ENCODE measurements at places on chromosomes 1 and 21. TPM values are rescaled to one million over a fixed set of nuclear protein-coding genes. Genes with fewer than 3 reads are reported as not detected.

GRCh38 chr1:61380561-61380960, 298.2 kb downstream of the NFIA start:
- no peaks in the 10 kb centered on the region for H3K4me1 ChIP-seq
- H3K27me3 ChIP-seq, result no peaks in the 10 kb centered on the region
- DNase-seq, result no peak
- H3K4me3 ChIP-seq, result no peak overlapping the region
- H3K27ac ChIP-seq, result no peak overlapping the region

MRPL39 gene
- total RNA-seq, result 35.7 TPM

GRCh38 chr1:225999227-225999911, at the start of gene SDE2:
Gene SDE2 (minus strand): TSS chr1:225999343. CDS start chr1:225999312, 31 bp downstream.
- peaks cover 7% of the 10 kb centered on the region for H3K36me3 ChIP-seq
- H3K27me3 ChIP-seq, result no peaks in the 10 kb centered on the region
- H3K27ac ChIP-seq, result peak within 1 kb of the TSS; percentile 98
- peak within 1 kb of the TSS; percentile 77 for H3K4me3 ChIP-seq
- DNase-seq, result peak; percentile 99

SPATA1 gene
- 1.5 TPM for total RNA-seq

C1orf87 gene
- not detected for total RNA-seq

MAPKAPK2 gene
- total RNA-seq, result 158 TPM

DNA sequence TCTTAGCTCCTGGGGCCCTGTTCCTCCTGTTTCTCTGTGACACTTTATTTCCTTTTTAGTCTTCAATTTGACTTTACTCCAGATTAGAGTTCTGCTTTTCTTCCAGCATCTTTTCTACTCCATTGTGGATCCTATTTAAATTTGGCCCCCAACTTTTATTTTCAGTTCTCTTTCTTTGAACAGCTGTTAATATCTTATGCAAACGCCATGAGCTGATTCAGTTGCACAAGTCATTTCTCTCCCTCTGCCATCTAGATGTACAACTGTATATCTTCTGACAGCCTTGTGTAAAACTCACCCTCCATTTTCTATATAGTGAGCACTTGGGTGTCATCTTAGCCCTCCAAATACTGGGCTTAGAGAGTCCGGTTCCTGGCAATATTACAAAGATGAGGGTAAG, 42.2 kb downstream of the SPATA17 start:
- H3K27me3 ChIP-seq, result no peaks in the 10 kb centered on the region
- no peaks in the 10 kb centered on the region for H3K36me3 ChIP-seq
- DNase-seq, result no peak
- H3K4me3 ChIP-seq, result no peak overlapping the region
- H3K27ac ChIP-seq, result no peak overlapping the region
- no peaks in the 10 kb centered on the region for H3K4me1 ChIP-seq

OR2L13 gene
- not detected for total RNA-seq

DNA sequence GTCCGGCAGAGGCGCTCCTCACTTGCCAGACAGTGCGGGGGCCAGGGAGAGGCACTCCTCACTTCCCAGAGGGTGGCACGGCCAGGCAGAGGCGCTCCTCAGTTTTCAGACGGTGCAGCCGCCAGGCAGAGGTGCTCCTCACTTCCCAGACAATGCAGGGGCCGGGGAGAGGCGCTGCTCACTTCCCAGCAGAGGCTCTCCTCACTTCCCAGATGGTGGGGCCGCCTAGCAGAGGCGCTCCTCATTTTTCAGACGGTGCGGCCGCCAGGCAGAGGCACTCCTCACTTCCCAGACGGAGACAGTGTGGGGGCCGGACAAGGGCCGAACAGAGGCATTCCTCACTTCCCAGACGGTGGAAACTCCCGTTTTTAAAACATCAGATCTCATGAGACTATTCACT, 238.4 kb upstream of the CACYBP start:
- H3K27ac ChIP-seq, result no peak overlapping the region
- no peak for DNase-seq
- H3K27me3 ChIP-seq, result no peaks in the 10 kb centered on the region
- H3K4me1 ChIP-seq, result no peaks in the 10 kb centered on the region
- H3K4me3 ChIP-seq, result no peak overlapping the region

DNA sequence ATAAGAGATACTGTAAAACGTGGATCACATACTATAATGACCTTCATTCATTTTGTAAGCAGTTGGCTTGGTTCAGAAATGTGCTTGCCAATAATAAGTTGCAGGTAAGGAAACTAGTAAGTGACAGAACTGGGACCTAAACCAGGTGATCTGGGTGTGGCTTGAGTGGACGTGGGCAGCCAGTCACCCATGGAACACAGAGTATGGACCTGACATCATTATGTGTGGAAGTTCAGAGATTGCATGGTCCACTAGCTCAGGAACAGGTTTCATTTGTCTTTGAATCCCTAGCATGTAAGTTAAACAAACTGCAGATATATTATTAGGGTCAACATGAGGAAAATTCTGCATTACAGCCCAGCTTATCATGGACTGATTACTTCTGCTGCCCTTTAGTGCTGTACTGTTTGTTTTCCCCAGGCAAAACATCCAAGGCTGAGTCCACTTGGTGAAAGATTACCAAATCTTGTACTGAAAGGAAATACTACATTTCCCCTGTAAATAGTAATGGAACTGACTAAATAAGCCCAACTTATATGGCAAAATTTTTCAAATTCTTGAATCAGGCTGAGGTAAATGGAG, 327.3 kb upstream of the SGIP1 start:
- H3K36me3 ChIP-seq, result no peaks in the 10 kb centered on the region
- H3K4me1 ChIP-seq, result no peaks in the 10 kb centered on the region
- no peaks in the 10 kb centered on the region for H3K27me3 ChIP-seq
- no peak overlapping the region for H3K27ac ChIP-seq
- H3K4me3 ChIP-seq, result no peak overlapping the region

DNA sequence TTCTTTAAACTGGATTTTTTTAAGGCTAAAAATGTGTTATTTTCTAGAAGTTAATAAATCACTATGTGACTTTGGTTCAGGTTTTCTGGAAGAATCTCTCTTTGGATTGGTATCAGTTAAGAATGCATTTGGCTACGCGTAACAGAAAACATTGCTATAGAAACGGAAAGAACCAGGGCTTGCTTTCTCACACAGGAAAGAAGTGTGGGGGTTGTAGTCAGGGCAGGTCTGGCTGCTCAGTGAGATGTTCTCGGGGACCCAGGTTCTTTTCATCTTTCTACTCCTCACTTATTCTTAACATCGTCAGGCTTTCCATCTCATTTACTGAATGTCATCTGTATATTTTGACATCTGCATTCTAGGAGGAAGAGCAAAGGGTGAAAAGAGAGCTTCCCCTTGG, 191.4 kb downstream of the ZBTB18 start:
- no peaks in the 10 kb centered on the region for H3K27me3 ChIP-seq
- H3K36me3 ChIP-seq, result no peaks in the 10 kb centered on the region
- no peak overlapping the region for H3K4me3 ChIP-seq
- no peaks in the 10 kb centered on the region for H3K4me1 ChIP-seq
- H3K27ac ChIP-seq, result no peak overlapping the region

KCND3 gene
- 24.9 TPM for total RNA-seq

FBXO2 gene
- total RNA-seq, result 16.7 TPM

- no peak overlapping the region for H3K4me3 ChIP-seq
- H3K27me3 ChIP-seq, result no peaks in the 10 kb centered on the region
- H3K27ac ChIP-seq, result no peak overlapping the region
- no peak for DNase-seq
- H3K4me1 ChIP-seq, result no peaks in the 10 kb centered on the region
Measured at GRCh38 chr1:4935807-4936206, 281.4 kb downstream of the AJAP1 start.

DNA sequence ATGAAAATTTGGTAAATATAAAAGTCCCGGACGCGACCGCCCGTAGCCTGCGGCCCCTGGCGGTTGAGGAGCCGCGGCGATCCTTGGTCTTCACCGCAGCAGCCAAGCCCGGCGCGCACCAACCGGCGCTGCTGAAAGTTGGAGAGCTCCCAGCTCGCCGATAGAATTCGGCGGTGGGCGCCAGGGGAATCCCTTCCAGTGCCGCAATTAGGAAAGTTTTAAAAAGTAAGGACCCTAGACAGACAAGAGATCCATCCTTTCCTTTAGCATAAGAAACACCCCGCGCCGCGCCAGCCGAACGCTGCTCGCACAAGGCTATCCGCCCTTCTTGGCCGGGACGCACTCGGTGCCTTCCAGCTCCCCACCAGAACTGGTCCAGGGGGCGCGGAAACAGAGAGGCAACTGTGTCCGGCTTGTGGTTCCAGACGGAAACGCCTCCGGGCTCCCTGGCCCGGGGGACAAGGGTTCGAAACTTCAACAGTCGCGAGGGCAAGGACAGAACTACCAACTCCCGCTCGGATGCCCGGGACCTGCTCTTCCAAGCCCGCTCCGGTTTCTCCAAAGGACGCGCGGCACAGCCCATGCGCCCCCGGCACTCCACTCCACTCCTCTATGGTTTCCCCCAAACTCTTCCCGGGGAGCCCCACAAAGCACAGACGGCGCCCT, 1.7 kb downstream of the FAM78B start:
- no peaks in the 10 kb centered on the region for H3K4me1 ChIP-seq
- peak; percentile 59 for DNase-seq
- H3K4me3 ChIP-seq, result peak overlapping the region; percentile 64

- no peak overlapping the region for H3K4me3 ChIP-seq
- H3K27me3 ChIP-seq, result no peaks in the 10 kb centered on the region
- H3K4me1 ChIP-seq, result no peaks in the 10 kb centered on the region
- no peaks in the 10 kb centered on the region for H3K36me3 ChIP-seq
- DNase-seq, result no peak
- no peak overlapping the region for H3K27ac ChIP-seq
Measured at GRCh38 chr21:42051788-42052187, 19.3 kb upstream of the UMODL1 start.

DNA sequence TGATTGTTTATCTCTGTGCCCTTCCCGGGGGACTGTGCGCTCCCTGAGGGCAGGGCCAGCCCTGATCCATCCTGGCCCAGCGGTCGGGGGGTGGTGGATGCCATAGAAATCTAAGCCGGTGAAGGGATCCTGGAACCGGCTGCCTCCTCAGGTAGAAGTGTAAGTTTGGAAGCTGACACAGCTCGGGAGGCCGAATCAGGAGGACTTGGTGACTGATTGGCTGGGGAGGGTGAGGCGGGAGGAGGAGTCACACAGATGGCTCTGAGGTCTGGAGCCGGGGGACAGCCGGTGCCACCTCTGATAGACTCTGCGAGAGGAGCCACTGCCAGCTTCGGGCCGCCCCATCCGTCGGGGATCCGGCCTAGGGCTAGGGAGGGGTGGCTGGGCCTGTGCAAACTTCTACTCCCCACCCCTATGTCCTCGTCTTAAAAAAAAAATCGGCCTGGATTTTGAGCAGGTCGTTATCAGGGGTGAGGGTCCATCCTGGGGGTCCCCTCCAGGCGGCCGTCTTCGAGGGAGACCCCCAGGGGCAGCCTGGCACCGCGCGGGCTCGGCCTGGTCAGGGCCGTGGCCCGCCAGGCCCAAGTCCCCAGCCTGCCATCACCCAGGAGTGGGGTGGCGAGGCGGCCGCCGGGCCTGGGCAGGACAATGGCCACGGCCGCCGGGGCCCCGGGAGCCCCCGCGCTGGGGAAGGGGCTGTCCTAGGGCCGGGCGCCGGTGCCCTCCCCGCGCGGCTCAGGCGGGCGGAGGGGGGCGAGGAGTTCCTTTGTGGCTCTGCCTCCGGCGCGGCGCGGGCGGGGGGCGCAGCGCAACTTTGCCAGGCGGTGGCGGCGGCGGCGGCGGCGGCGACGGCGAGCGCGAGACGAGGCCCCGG, 708 bp upstream of the ZNF362 start:
- H3K36me3 ChIP-seq, result no peaks in the 10 kb centered on the region
- H3K4me1 ChIP-seq, result no peaks in the 10 kb centered on the region
- peak; percentile 85 for DNase-seq
- no peaks in the 10 kb centered on the region for H3K27me3 ChIP-seq

- no peaks in the 10 kb centered on the region for H3K27me3 ChIP-seq
- no peak overlapping the region for H3K27ac ChIP-seq
- no peak for DNase-seq
- H3K4me3 ChIP-seq, result no peak overlapping the region
- no peaks in the 10 kb centered on the region for H3K36me3 ChIP-seq
Measured at GRCh38 chr1:8281843-8282509, 35.9 kb upstream of the SLC45A1 start.

GRCh38 chr1:163197022-163197421, 5.7 kb downstream of the RGS5 start:
- DNase-seq, result no peak
- no peaks in the 10 kb centered on the region for H3K36me3 ChIP-seq
- H3K27ac ChIP-seq, result no peak overlapping the region

IRF6 gene
- 30.4 TPM for total RNA-seq

- H3K4me3 ChIP-seq, result no peak overlapping the region
- H3K4me1 ChIP-seq, result no peaks in the 10 kb centered on the region
- no peak overlapping the region for H3K27ac ChIP-seq
- no peaks in the 10 kb centered on the region for H3K36me3 ChIP-seq
Measured at GRCh38 chr21:15076730-15077129, 11.9 kb upstream of the NRIP1 start.

- H3K27me3 ChIP-seq, result no peaks in the 10 kb centered on the region
- H3K4me3 ChIP-seq, result no peak overlapping the region
- DNase-seq, result no peak
- H3K27ac ChIP-seq, result no peak overlapping the region
- H3K36me3 ChIP-seq, result no peaks in the 10 kb centered on the region
Measured at GRCh38 chr1:20439282-20439681, 46.7 kb downstream of the CAMK2N1 start.

KMO gene
- 0.35 TPM for total RNA-seq

WDR47 gene
- 14.0 TPM for total RNA-seq

GRCh38 chr21:29875036-29875716, 64.6 kb downstream of the GRIK1 start:
- H3K27me3 ChIP-seq, result no peaks in the 10 kb centered on the region
- no peaks in the 10 kb centered on the region for H3K36me3 ChIP-seq
- no peak for DNase-seq
- H3K4me3 ChIP-seq, result no peak overlapping the region
- H3K27ac ChIP-seq, result no peak overlapping the region

DNA sequence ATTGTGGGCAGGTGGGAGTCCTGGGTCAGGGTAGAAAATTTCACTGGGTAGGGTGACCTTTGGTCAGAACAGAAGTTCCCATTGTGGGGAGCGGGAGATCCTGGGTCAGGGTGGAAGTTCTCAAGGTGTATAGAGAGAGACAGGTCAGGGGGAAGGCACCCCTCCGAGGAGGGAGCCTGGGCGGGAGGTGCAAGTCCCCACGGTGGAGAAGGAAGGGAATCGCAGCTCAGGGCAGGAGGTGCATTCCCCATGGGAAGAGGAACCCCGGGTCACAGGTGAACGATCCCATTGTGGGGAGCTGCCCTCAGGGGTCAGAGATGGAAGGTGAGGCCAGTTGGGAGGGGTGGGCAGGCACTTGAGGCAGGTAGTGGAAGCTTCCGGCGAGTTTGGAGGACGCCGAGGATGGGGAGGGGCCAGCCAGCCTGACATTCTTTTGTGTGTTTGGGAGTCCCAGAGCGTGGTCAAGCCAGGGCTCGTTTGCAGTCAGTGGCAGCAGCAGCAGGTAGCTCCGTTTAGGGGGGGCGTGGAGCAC, 637 bp downstream of the LYPLA2 start:
- peaks cover 38% of the 10 kb centered on the region for H3K4me1 ChIP-seq
- H3K27me3 ChIP-seq, result no peaks in the 10 kb centered on the region
- peak overlapping the region; percentile 83 for H3K4me3 ChIP-seq
- peaks cover 51% of the 10 kb centered on the region for H3K36me3 ChIP-seq
- no peak for DNase-seq
- peak overlapping the region; percentile 84 for H3K27ac ChIP-seq

GRCh38 chr1:185281245-185281644, 35.8 kb downstream of the IVNS1ABP start:
- no peak overlapping the region for H3K27ac ChIP-seq
- no peak for DNase-seq
- no peak overlapping the region for H3K4me3 ChIP-seq
- peaks cover 8% of the 10 kb centered on the region for H3K36me3 ChIP-seq
- no peaks in the 10 kb centered on the region for H3K27me3 ChIP-seq

- no peaks in the 10 kb centered on the region for H3K27me3 ChIP-seq
- no peaks in the 10 kb centered on the region for H3K4me1 ChIP-seq
- DNase-seq, result no peak
- no peak overlapping the region for H3K4me3 ChIP-seq
- no peak overlapping the region for H3K27ac ChIP-seq
- no peaks in the 10 kb centered on the region for H3K36me3 ChIP-seq
Measured at GRCh38 chr1:205578780-205579571, 52.8 kb downstream of the ELK4 start.

Measured in right atrium auricular region (tissue), 2 donors.